Suppressor macrophage (primary cell): ENCODE measurements at places on chromosomes 16 and 17.

- DNase-seq = no peak
Observed at GRCh38 chr17:5024604-5025003, 10.6 kb downstream of the SLC52A1 start.

- no peak for DNase-seq
Observed at GRCh38 chr16:14418795-14419225, 211.2 kb downstream of the PARN start.

GRCh38 chr16:47320546-47321310 is 140.1 kb downstream of the ITFG1 start:
- no peak for DNase-seq

GRCh38 chr17:33126086-33126485 is 134.4 kb downstream of the SPACA3 start:
- DNase-seq = no peak

- no peak for DNase-seq
Observed at GRCh38 chr17:14525551-14526455, 224.9 kb downstream of the HS3ST3B1 start.

DNA sequence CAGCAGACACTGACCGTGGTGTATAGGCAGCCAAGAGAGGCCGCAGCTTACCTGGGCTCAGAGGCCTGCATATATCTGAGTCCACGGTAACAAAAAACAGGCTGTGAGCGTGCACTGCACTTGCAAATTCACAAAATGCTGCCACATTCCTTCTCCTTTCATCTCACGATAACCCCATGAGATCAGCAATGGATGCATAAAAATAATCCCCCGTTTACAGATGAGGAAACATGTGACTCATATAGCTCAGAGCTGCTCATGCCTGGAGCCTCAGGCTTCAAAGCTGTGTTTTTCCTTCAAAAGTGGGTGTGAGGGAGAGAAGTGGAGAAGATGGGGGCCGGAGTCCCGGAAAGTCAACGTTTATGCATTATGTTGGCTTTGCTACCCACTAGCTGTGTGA is 118.3 kb upstream of the FOXF1 start:
- peak; percentile 30 for DNase-seq

- peak; percentile 4 for DNase-seq
Observed at GRCh38 chr16:62068747-62069146, 32.5 kb upstream of the CDH8 start.
